ENCODE measurements at places on chromosomes 3 and 15. TPM values are rescaled to one million over a fixed set of nuclear protein-coding genes. Genes with fewer than 3 reads are reported as not detected.

DNA sequence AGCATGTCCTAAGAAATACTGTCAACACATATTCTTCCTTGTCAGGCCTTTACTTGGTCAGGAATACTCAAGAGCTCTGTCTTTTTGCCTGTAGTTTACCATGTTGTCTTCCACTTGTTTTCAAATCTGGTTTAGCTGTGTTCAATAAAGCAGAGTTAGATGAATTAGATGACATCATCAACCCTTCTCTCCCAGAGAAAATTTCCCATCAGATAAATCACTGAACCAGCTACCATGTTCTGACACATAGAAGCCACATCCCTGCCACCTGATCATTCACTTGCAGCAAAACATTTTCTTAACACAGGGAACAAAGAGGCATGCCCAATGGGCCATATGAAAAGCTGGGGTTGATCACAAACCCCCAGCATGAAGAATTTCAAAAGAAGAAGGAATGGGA is 42.1 kb downstream of the TERC start:
- no peak for DNase-seq

DNA sequence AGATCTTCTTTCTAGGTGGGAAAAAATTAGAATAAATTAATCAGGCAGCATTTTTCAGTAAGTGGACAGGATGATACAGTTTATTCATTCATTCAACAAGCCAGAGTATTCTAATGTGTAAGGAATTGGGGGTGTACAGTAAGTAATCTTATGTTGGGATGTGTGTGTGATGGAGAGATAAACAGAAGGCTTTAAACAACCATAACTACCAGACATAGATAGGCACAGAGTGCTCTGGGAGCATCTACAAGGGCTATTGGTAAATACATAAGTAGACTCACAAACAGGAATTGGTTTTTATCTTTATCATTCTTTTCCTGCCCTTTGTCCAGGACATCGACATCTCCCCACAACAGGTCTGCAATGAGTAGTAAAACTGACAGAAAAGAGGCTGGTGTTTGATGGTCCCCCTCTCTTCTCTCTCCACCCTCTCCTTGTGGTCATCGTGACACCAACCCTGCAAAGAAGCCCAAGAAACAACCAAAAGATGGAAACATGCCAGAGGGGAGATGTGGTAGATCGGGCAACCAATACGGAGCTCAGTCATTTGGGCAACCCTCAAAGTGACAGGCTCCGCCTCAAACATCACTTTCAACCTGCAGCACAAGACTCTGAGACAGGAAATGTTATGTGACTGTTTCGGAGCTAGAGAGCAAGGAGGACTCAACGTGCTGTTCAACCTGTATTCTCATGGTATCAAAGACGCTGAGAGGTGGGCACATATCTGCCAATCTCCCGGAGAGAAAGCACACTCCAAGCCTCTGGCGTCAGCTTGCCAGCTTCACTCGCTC is 28.7 kb upstream of the B3GNT5 start:
- no peak for DNase-seq

- DNase-seq = no peak
These were observed 11.5 kb downstream of the MYLK start for GRCh38 chr3:123872621-123873020.

GRCh38 chr15:67967871-67968431 is 86.2 kb upstream of the PIAS1 start:
- peak; percentile 87 for DNase-seq

Gene ARHGAP31
- total RNA-seq = 52.3 TPM

Gene NT5DC2
- total RNA-seq = 123 TPM

Gene CFAP100
- not detected for total RNA-seq

Gene MRPL46
- total RNA-seq = 38.4 TPM
